ENCODE measurements at places on chromosomes 2 and 18.
A peak's percentile ranks its signal among the peaks of the same experiment; 100 is the strongest.

- no peak for DNase-seq
These were observed 89.7 kb downstream of the ICOS start for GRCh38 chr2:204026294-204026693.

DNA sequence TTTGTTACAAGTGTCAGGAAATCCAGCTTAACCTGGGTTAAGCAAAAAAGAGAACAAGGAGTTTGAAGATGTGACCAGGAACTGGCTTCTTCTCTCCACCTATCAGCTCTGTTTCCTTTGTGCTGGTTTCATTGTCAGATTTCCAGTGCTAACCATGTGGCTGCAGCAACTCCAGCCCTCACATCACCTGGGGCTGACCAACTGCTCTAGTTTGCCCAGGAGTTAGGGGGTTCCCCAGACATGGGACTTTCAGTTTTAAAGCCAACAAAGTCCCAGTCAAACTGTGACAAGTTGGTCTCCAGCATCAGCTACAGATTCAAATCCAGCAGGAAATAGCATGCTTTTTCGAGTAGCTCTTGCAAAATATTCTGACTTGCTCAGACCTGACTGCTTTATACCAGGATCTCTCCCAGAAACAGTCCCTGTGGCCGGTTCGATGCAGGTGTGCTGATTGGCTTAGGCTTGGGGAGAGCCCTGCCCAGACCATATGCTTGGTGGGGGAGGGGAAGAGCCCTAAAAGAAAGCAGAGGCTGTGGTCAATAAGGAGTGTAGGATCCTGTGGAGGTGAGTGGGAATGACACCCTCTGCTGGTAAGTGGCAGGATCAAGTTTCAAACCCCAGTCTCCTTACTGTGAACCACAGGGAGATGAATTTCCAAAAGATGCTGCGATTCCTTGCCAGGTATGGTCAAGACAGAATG is 49.5 kb downstream of the KCNE4 start:
- DNase-seq: no peak

- DNase-seq: no peak
These were observed 3.5 kb upstream of the RAB27B start for GRCh38 chr18:54824761-54825160.

- DNase-seq: no peak
These were observed 47.4 kb downstream of the FSIP2 start for GRCh38 chr2:185785851-185786473.

DNA sequence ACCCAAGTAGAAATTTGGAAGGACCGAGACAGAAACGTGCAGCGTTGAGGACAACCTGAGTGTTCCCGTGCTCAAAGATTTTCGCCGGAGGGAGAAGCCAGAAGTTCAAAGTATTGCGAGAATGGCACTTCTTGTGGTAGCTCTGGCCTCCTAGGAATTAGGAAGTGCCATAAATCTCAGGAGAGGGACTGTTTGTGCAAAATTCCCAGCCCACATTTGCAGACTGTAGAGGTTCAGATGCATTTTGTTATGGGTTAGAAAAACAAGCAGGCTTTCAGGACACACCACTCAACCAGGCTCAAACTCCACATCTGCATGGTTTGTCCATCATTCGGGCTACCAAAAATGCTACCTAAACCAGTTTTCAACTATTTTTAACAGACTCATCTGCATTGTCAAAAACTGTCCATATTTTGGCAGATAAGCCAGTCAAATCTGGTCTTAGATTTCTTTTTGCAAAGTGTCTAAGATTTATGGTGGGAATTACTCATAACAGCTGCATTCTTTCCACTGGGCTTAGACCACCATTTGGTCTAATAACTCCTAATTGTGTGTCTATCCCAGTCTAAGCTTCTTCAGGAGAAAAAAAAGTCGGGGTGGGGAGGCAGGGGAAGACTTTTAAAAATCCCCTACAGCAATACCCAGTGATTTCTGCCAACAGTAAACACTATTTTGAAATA is 422.9 kb downstream of the ARHGAP15 start:
- no peak for DNase-seq

- DNase-seq: no peak
These were observed 71.6 kb downstream of the MCFD2 start for GRCh38 chr2:46844034-46844433.

GRCh38 chr2:233129351-233129978 is 69.3 kb downstream of the INPP5D start:
- no peak for DNase-seq

DNA sequence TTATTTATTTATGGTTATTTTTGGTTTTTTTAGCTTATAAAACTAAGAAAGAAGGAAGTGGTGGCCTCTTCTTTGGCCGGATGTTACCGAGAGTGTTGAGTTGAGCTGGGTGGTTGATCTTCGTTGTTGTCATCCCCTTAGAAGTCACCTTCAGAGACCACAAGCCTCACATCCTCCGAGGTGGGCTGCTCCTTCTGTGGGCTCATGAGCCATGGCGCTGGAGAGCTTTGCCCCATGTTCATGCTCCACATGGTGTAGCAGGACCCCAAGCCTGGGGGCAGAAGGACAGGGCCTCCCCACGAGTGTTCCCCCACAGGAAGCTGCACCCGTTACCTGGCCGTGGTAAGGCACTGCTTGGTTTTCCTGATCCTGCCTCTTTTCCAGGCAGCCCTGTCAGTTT is 23.4 kb downstream of the SNTG2 start:
- peak; percentile 33 for DNase-seq

- DNase-seq: no peak
These were observed 74.1 kb upstream of the LDAH start for GRCh38 chr2:20897047-20897446.
